Hippocampal formation (tissue), 2 donors: ENCODE measurements at places on chromosomes 1 and 21.

- DNase-seq, result no peak
Measured at GRCh38 chr1:25774921-25775771, 24.8 kb upstream of the SELENON start.

GRCh38 chr21:34980423-34981115 is 68.5 kb downstream of the RUNX1 start:
- DNase-seq, result no peak

DNA sequence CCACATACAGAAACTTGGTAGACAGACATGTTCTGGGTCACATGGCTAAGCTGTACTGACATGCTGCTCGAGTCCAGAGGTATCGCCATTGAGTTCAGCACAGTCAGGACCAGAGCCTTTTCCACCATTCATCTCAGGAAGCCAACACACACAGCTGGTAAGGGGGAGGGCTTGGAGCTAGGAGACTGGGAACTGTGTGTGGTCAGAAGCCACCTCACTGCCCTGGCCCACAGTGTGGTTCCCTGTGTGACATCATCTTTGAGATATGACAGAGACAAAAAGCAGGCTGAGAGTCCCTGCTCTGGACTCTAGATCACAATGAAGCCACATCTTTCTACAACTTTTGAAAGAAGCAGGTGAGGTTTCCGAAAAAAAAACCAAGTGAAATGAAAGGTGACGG is 107.2 kb downstream of the SIM2 start:
- DNase-seq, result no peak

- DNase-seq, result no peak
Measured at GRCh38 chr1:116488071-116488470, 82.8 kb downstream of the CD58 start.

DNA sequence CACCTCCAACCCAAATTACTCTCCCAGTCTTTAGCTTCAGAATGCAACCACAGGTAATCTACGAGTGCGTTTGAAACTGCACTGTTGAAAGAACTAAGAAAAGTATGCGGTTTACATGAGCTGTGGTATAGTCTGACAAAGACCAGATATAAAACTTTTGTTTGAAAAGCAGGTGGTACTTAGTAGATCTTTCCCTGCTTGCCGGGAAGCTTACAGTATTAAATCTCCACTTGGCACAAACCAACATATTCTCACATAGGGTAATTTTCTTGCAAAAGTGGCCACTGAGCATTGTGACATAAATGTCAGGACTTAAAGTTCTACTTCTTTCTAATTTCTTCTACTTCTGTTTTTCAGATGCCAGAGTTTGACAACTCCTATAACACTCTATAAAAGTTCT is 8.4 kb downstream of the RGS2 start:
- DNase-seq, result no peak

- DNase-seq, result no peak
Measured at GRCh38 chr1:61097722-61098121, 15.4 kb downstream of the NFIA start.

GRCh38 chr1:16119504-16119903 is 36.4 kb downstream of the EPHA2 start:
- no peak for DNase-seq

DNA sequence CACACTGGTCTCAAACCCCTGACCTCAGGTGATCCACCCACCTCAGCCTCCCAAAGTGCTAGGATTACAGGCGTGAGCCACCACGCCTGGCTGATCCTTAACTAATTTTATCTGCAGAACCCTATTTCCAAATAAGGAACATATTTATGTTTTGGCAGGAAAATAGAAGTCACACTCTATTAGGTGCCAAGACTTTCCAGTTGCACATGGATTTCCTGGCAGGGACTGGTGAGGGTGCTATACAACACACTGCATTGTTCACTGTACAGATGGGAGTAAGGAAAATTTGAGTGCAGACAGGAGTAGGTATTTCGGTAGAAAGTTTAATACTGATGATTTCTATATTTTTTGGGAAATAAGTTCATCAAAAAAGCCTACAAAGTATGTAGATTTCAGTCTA is 605.3 kb upstream of the B3GALT2 start:
- no peak for DNase-seq

GRCh38 chr1:197606168-197606845 is 169.0 kb downstream of the DENND1B start:
- DNase-seq, result no peak

DNA sequence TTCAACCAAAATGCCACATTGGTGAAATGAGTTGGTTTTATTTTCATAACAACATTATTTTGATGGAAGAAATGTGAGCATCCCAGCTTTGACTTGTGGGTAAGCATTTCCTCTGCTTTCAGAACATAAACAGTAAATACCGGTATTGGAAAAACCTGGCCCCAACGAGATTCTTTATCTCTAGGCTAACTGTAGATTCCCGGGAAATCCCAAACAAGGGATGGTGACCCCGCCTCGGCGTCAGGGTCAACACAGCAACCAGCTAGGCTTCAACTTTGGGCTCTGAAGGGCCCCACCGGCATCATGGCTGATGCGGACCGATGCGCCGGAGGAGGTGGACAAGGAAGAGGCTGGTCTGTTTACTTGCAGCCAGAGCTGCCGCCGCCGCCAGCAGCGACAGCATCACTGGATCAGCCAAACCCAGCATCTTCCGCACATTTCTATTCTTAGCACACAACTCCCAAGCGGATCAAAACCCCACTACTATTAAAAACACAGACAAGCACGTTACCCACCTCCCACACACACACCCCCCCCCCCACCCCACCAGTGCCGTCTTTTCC is 1.1 kb downstream of the AKT3 start:
- DNase-seq, result peak; percentile 78

GRCh38 chr1:231431665-231432415 is 9.8 kb upstream of the EGLN1 start:
- no peak for DNase-seq

DNA sequence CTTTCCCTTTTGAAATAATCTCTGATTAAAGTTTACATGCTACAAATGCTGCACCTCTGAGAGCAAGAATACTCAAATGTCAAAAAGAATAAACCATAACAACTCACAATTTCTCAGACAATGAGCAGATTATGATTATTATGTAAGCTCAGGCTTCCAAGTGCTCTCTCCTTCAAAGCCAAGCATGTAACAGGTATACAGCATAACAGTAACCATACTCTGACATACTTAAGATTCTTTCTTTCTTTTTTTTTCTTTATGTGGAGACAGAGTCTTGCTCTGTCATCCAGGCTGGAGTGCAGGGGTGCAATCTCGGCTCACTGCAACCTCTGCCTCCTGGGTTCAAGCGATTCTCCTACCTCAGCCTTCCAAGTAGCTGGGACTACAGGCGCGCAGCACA is 155.4 kb downstream of the EIF4G3 start:
- DNase-seq, result no peak

DNA sequence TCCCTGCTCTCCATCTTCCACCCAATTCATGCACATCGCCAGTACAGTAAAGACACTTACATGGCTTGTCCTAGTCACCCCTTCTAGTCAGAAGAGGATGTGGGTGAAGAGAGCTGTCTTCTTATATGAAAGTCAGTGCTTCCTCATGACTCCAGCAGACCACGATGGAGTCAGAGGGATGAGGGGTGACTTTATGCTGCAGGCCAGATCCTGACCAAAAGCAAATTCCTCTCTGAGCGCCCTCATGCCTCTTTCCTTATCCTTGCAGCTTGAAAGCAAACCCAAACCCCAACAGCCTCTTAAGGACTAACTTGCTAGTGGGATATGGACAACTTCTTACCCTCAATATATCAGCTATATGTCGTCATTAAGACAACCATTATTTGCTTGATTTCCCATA is 348.2 kb upstream of the DUSP10 start:
- no peak for DNase-seq

DNA sequence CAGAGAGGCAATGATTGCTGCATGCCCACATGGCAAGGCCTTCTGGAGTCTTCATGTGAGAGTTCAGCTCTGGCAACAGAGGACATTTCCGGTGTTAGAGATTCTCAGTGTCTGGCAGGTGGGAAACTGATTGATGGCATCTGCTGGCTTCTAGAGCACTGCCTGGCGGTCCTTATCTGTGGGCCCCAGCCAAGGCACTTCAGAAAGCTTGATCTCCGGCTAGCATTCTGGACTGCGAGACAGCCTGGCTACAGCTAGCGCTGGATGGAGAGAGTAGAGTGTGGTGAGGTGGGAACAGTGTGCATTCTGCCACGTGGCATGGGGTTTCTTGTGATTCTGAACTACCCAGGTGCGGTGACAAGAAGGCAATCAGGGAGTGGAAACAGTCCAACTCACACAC is 9.4 kb downstream of the ZNF678 start:
- DNase-seq, result no peak

DNA sequence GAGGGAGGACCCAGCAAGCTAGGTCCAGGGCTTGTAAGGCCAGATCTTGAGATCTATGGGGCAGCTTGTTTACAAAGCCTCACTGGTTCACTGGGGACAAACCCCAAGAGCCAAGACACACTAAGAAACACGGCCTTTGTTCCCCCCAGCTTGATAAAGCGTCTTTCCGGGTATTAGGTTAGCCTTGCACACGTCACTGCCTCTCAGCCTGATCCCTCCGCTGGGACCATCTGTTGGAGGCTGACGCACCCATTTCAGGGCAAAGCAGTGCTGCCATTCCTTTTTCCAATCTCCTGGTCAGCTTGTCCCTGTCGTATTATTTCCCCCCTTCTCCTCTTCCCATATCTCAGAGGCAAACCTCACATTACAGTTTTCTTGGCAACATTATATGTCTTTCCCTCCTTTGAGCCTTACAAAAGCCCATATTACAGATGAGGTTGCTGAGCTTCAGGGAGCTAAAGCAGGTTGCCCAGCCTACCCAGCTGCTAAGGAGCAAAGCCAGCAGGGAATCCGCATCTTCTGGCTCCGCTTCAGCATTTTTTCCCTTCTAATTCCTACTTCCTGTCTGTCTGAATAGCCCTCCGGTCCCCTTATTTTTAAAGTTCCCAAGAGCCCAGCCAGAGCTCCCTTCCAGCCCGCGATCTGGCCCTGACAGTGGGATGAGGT is 4.1 kb downstream of the HEYL start:
- no peak for DNase-seq

- DNase-seq, result no peak
Measured at GRCh38 chr1:197440715-197441114, 172.7 kb downstream of the CRB1 start.

DNA sequence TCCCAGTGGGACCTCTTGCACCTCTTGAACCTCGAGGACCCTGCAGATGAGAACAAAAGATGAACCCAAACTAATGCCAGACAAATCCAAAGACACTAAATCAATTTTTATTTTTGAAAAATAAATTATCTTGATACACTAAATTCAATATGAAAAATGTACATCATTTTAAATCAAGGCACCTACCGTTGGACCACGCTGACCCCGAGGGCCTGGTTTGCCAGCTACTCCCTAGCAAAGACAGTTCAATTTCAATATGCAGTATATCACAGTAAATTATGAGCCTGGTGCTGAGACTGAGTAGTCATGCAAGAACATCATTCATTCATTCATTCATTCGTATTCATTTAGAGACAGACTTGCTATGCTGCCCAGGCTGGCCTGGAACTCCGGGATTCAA is 129.4 kb downstream of the COL11A1 start:
- DNase-seq, result no peak

DNA sequence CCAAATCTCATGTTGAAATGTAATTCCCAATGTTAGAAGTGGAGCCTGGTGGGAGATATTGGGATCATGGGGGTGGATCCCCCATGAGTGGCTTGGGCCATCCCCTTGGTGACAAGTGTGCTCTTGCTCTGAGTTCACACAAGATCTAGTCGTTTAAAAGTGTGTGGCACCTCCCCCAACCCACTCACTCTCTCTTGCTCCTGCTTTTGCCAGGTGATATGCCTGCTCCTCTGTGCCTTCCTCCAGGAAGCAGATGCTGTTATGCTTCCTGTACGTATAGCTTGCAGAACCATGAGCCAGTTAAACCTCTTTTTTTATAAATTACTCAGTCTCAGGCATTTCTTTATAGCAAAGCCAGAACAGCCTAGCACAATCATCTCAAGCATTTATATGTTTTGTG is 23.0 kb upstream of the HSPA13 start:
- no peak for DNase-seq

DNA sequence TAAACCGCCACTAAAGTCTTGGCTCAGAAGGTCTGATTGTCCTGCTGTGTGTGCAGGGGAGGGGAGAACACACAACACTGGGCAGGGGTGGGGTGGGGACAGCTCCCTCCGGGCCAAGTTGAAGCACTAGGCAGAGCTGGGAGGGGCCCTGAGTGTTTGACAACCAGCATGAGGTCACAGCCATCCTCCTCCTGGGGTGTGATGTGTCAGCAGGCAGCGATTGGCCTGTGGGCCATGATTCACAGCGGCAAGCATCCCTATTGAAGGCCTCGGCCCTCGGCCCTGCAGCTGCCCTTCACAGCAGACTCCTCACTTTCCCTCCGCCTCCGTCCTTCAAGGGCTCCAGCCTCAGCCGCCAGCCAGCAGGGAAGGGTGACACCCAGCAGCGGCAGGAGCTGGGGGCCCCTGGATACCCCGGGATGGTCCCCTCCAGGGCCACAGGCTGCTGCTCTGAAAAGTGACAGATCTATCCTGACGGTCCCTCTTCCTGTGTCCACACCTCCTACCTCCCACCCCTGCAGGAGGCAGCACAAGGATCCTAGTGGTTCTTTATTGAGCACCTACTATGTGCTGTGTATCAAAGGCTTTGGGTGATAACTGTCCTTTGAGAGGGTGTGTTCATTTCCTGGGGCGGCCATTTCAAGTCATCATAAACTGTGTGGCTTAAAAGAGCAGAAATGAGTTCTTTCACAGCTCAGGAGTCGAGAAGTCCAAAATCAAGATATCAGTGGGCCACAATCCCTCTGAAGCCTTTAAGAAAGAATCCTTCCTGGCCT is 66.0 kb upstream of the SLC25A33 start:
- no peak for DNase-seq

DNA sequence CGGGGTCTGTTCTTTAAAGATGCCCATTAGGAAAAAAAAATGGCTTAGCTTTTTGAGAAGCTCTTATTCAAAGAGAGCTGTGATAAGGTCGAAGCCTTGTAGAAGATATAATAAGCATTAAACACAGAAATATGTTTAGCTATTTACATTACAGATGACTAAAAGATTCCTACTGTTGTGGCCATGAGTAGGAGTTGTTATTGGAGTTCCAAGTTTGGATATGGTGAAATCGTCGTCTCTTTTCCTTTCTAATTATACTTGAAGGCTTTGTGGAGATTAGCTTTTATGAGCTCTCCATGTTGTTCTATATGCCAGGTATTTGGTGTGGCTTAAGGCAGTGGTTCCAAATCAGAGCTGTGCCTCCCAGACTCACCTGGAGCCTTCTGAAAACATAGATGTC is 79.9 kb upstream of the LAMC2 start:
- no peak for DNase-seq

GRCh38 chr1:214120191-214120590 is 132.4 kb downstream of the PROX1 start:
- no peak for DNase-seq

- DNase-seq, result no peak
Measured at GRCh38 chr1:201925981-201926645, 20.2 kb downstream of the LMOD1 start.

DNA sequence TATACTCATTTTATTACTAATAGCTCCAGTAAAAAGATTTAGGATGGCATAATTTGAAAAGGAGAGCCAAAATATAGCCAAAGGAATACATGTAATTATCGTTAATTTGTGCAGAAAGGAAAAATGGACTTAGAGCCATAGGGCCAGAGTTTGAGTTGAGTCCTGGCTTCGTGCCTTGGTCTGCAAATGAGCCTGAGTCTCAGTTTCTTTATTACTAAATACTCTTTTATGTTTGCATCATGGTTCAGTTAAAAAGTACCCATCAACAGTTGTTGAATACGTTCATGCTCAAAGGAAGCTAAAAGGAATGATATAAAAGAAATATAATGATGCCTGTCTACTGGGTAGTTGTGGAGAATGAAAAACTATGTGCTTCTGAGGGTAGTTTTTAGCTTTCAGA is 155.7 kb upstream of the FAM78B start:
- DNase-seq, result no peak

- DNase-seq, result no peak
Measured at GRCh38 chr1:229624521-229625070, 1.3 kb downstream of the TAF5L start.
